ENCODE measurements at places on chromosomes 2 and 18. TPM values are rescaled to one million over a fixed set of nuclear protein-coding genes. Genes with fewer than 3 reads are reported as not detected.

GRCh38 chr2:128612628-128613027, 294.0 kb upstream of the HS6ST1 start:
- DNase-seq: no peak

GRCh38 chr2:110903548-110903947, 171.2 kb downstream of the ACOXL start:
- no peak for DNase-seq

DNA sequence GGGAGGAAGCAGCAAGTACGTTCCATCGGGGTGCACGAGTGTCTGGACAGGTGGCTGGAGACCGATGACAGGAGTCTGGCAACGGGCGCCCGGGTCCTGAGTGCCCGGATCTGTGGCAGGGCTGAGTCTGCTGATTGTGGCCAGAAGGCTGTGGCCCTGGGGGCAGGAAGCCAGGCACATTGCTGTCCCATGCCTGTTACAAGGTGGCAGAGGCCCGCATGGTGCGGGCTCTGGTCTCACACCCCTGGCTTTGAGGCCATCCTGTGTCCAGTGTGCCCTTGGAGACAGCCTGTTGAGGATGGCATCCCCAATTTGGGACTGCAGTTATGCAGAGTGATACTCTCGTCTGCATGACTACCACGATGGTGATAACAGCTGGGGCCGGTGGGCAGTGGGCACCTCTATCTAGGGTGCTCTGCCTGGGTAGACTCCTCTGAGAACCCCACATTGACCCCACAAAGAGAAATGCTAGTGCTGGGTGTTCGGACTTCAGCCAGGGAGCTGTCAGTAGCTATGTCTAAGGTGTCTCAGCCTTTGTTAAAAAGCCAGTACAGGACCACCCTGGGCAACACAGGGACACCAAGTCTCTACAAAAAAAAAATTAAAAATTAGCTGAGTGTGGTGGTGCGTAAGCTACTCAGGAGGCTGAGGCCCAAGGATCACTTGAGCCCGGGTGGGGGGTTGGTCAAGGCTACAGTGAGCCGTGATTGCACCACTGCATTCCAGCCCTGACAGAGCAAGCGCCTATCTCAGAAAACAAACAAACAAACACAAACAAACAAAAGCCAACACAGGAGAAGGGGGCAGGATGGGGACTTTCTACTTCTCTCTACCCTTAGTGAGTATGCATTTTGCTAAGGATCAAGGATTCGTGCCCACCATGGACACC, 88.3 kb downstream of the RHOB start:
- DNase-seq: no peak

GRCh38 chr2:39399570-39399969, 37.5 kb downstream of the MAP4K3 start:
- no peak for DNase-seq

DNA sequence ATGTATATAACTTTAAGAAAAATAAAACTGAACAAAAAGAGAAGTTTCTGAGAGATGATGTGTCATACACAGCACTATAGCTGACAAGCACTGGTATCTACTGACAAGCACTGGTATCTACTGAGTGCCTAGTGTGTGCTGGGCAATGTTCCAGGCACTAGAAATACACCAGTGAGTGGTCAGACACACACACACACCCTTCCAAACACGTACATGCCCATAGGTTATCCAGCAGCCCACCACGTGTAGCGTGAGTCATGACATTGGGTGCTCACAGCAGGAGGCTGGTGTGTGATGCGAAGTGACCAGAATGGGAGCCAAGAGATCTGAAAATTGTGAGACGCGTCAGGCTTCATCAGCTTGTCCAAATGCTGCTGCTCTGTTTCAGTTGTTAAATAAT, 12.2 kb upstream of the GNAL start:
- DNase-seq: no peak

DNA sequence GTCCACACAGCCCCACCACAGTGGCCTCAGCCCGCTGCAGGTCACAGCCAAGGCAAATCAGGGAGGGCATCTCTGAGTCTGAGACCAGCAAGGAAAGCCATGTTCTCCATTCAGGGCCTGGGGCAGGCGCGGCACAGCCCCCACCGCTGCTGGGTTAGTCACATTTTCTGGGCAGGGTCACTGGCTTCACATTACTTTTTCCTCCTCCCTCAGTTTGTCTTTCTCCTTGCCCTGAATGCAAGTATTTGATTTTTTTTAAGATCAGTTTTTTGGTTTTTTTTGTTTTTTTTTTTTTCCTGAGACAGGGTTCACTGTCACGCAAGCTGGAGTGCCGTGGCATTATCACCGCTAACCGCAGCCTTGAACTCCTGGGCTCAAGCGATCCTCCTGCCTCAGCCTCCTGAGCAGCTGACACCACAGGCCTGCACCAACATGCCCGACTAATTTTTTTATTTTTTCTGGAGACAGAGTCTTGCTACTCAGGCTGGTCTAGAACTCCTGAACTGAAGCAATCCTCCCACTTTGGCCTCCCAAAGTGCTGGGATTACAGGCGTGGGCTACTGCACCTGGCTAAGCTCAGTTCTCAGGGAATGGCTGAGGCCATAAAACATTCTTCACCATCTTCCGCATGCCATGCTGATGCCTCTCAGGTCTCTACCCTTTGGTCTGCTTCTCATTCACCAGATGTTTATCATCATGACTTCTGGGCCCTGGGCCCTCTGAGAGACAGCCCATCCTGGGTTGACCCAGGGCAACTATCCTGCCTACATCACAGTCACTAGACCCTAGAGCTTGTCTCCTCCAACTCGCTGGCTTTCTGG, 628 bp upstream of the CAPG start:
- DNase-seq: no peak

GRCh38 chr2:198630384-198630783, 826.0 kb downstream of the PLCL1 start:
- no peak for DNase-seq

DNA sequence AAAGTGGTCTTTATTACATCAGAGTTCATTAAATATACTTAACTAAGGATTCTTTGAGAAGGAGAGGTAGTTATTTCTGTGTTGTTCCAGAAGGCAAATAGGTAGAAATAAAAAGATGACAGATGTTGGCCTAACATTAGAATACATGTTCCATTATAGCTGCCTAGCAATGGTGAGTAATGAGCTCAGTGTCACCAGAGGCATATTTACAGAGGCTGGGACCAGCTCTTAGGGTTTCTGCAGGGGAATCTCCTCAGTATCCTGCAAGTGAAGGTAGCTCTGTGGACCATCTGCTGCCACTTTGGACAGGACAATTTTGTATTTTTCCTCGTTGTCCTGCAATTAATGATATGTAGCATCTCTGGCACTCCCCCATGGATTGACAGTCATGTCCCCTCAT, 416.0 kb downstream of the THSD7B start:
- no peak for DNase-seq

- DNase-seq: peak; percentile 10
These were observed 84.1 kb upstream of the LPIN2 start for GRCh38 chr18:3097082-3097481.

DNA sequence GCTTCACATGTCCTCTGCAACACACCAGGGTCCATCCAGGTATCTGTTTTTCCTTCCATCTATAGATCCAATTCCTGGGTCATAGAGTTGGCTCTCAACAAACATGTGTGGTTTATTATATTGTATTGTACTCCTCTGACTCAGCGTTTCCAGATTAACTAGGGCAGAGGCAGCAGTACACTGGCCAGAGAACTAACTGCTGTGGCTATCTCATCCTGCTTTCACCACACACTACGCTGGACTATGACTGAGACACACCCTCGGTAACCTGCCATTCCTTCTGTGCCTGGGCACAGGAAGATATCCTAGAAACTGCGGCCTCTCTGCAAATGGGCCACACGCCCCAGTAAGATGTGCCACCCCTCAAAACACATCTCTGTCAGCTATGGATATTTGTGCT, 159.8 kb upstream of the STK17B start:
- DNase-seq: no peak

DNA sequence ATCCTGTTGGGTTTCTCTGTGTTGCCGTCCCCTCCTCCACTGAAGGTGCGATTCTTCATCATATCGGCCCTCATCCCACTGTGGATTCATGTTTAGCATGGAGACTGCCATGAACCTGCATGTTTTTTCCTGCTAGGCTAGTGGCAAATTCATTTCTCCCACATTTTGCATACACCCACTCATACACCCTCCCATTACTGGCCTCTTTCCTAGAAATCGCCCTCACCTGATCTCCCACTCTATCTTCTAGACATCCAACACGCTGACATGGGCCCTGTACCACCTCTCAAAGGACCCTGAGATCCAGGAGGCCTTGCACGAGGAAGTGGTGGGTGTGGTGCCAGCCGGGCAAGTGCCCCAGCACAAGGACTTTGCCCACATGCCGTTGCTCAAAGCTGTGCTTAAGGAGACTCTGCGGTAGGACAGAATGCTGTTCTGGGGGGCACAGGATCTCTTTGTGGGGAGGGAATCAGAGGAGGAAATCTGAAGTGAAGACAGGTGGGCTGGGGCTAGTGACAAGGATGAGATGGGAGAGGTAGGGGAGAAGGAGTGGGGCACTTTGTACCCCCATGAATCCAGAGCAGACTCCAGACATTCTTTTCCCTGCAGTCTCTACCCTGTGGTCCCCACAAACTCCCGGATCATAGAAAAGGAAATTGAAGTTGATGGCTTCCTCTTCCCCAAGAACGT, 17.7 kb downstream of the PRKAG3 start:
- no peak for DNase-seq

- no peak for DNase-seq
These were observed 58.5 kb downstream of the HS1BP3 start for GRCh38 chr2:20592106-20593071.

DNA sequence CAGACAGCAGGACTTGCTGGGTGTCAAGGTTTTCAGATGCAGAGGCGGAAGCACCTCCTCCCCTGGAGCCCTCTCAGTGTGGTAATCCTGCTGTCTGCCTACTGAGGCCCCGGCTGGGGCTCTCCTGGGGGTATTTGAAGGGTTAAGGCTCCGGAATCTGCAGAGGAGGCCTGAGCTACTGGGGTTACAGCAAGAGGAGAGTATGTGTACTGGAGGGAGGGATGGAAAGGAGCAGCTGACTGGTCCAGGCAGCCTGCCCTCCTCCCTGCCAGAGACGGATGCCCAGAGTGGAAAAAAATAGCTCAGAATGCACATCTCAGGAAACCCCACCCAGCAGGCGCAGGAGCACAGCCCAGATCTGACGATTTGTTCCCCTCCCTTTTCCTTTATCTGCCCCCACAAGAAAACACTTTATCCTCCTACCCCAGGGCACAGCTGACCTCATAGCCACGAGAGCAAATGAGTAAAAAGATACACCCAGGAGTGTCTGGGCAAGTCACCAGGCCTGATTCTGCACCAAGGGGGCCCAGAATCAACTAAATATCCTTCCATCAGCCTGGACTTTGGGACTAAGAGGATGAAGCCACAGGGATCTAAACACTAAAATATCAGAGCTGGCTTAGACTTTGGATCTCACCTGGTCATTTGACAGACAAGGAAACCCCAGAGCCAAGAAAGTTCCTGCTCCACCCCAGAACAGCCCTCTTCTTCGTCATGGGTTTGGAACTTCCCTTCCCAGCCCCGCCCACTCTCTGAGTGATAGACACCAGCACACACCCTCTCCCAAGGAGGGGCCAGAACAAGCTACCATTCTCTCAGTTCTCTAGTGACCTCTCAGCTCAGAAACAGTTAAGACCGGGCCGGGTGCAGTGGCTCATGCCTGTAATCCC, 5.5 kb downstream of the TMBIM1 start:
- peak; percentile 82 for DNase-seq

DNA sequence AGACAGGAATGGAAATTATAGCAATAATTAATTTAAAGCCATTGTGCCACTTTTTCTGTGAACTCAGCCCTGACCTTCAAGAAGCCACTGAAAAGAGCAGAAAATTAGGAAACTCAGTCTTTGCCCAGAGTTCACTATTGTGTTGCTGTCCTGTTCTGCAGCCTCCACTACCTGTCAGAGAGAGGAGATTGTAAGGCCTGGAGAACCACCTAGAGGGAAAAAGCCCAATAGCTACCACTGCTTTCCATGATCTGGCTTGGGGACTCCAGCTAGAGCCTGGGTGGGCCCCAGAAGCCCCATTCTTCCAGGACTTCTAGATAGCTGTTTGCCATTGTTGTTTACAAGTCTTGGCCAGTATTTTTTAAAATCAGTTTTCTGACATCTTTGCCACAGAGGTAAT, 176.1 kb upstream of the KLF7 start:
- DNase-seq: no peak

- no peak for DNase-seq
These were observed 91.0 kb upstream of the CCBE1 start for GRCh38 chr18:59787998-59788790.

DNA sequence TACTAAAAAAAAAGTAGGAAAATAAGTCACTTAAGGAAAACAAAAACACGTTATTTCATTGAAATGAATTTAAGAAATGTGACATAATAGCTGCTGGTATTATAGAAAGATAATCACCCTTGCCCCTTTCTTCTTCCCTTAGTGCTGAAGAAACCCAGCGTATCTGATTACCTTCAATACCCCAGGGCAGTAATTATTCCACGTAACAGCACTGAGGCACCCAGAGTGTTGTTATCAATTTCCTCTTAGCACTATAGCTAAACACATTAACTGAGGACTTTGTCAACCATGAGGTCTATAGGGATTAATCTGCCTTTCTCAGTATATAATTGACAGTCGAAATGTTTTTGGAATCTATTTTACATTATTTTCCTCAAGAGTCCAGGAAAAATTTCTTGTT, 180.0 kb upstream of the NXPH2 start:
- no peak for DNase-seq

Gene CFAP221
- total RNA-seq: not detected

Gene NOSTRIN
- not detected for total RNA-seq

Gene EN1
- not detected for total RNA-seq

Gene MYCN
- total RNA-seq: 1.5 TPM

Gene EPG5
- total RNA-seq: 40.5 TPM

Gene SMC6
- 18.1 TPM for total RNA-seq

Gene RESP18
- total RNA-seq: not detected

Gene MSGN1
- total RNA-seq: not detected

Gene TSPYL6
- total RNA-seq: not detected

Gene LBX2
- total RNA-seq: 0.32 TPM
